ENCODE measurements at places on chromosomes 2 and 18. TPM values are rescaled to one million over a fixed set of nuclear protein-coding genes. Genes with fewer than 3 reads are reported as not detected.
A peak's percentile ranks its signal among the peaks of the same experiment; 100 is the strongest.

C2orf92 gene
- total RNA-seq, result 2.1 TPM

SLC5A7 gene
- total RNA-seq, result not detected

POMC gene
- 6.0 TPM for total RNA-seq

FOXD4L1 gene
- 0.20 TPM for total RNA-seq

ZNF892 gene
- 3.7 TPM for total RNA-seq

DHRS9 gene
- 1.1 TPM for total RNA-seq

SPDYA gene
- total RNA-seq, result 1.2 TPM

SLC23A3 gene
- 1.4 TPM for total RNA-seq

TSPYL6 gene
- not detected for total RNA-seq

- no peaks in the 10 kb centered on the region for H3K4me1 ChIP-seq
- no peak for DNase-seq
- H3K27me3 ChIP-seq, result no peaks in the 10 kb centered on the region
- H3K27ac ChIP-seq, result no peak overlapping the region
- no peak overlapping the region for H3K4me3 ChIP-seq
- no peaks in the 10 kb centered on the region for H3K36me3 ChIP-seq
These were observed 50.6 kb upstream of the ZEB2 start for GRCh38 chr2:144570566-144570965.

- H3K36me3 ChIP-seq, result no peaks in the 10 kb centered on the region
- no peak overlapping the region for H3K27ac ChIP-seq
- H3K4me3 ChIP-seq, result no peak overlapping the region
- peaks cover 3% of the 10 kb centered on the region for H3K27me3 ChIP-seq
- H3K4me1 ChIP-seq, result no peaks in the 10 kb centered on the region
These were observed 24.0 kb downstream of the GPR55 start for GRCh38 chr2:230901006-230901405.

DNA sequence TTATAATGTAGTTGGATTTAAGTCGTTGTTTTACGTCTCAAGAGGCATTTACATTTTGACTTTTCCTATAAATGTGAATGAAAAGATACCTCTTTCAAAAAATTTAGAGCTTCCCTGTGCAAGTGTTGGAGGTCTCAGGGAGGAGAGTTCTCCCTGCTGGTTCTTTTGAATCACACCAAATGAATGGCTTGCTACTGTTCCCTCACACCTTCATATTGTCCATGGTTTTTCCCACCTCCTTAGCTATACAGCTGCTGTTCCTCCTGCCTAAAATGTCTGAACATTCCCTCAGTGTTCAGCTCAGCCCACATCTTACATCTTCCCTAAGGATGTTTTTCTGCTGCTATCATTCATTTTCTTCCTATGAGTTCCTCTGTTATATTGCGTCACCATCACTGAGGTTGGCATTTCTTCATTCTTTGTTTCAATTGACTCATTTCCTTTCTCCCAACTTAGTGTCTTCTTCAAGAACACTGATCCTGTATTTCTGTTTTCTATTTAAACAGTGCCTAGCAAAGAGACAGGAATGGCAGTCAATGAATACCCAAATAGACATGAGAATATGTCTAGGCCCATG lies 46.0 kb downstream of the COX7A2L start:
- no peak overlapping the region for H3K4me3 ChIP-seq
- no peak for DNase-seq
- no peaks in the 10 kb centered on the region for H3K4me1 ChIP-seq
- H3K27ac ChIP-seq, result no peak overlapping the region

- H3K4me1 ChIP-seq, result no peaks in the 10 kb centered on the region
- no peak overlapping the region for H3K4me3 ChIP-seq
- no peaks in the 10 kb centered on the region for H3K36me3 ChIP-seq
- DNase-seq, result no peak
- no peak overlapping the region for H3K27ac ChIP-seq
These were observed 7.6 kb downstream of the CYBRD1 start for GRCh38 chr2:171529914-171530313.

- no peak overlapping the region for H3K27ac ChIP-seq
- H3K36me3 ChIP-seq, result no peaks in the 10 kb centered on the region
- no peaks in the 10 kb centered on the region for H3K4me1 ChIP-seq
These were observed 97.0 kb upstream of the RAB6C start for GRCh38 chr2:129882476-129882875.

- H3K4me3 ChIP-seq, result no peak overlapping the region
- H3K4me1 ChIP-seq, result peaks cover 32% of the 10 kb centered on the region
- peak overlapping the region; percentile 82 for H3K27ac ChIP-seq
- no peaks in the 10 kb centered on the region for H3K36me3 ChIP-seq
These were observed 271.0 kb downstream of the TGIF1 start for GRCh38 chr18:3720818-3721545.

GRCh38 chr18:9287036-9287435 lies 47.5 kb upstream of the TWSG1 start:
- H3K4me3 ChIP-seq, result no peak overlapping the region
- H3K4me1 ChIP-seq, result no peaks in the 10 kb centered on the region
- H3K27ac ChIP-seq, result no peak overlapping the region
- no peaks in the 10 kb centered on the region for H3K36me3 ChIP-seq

DNA sequence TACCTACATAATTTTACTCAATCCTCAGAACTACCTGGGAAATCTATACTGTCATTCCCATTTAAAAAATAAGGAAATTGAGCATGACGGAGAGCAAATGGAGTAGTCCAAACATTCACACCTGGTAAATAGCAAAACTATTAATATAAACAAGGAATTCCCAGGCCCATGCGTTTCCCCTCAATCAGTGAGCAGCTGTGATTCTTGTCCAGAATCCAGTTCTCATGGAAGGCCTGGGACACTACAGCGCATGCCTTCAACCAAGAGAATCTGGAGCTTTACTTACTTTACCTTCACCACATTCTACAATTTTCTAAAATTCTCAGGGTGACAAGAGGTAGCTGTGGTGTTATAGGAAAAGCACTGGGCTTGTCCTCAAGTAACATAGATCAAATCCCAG lies 259.0 kb downstream of the LRATD1 start:
- no peak for DNase-seq
- H3K27me3 ChIP-seq, result no peaks in the 10 kb centered on the region
- no peaks in the 10 kb centered on the region for H3K4me1 ChIP-seq
- H3K4me3 ChIP-seq, result no peak overlapping the region

- no peaks in the 10 kb centered on the region for H3K27me3 ChIP-seq
- no peak for DNase-seq
- no peak overlapping the region for H3K4me3 ChIP-seq
- no peak overlapping the region for H3K27ac ChIP-seq
- H3K4me1 ChIP-seq, result peaks cover 18% of the 10 kb centered on the region
These were observed 133.4 kb downstream of the ATAD2B start for GRCh38 chr2:23793476-23793875.

- no peak for DNase-seq
- no peak overlapping the region for H3K27ac ChIP-seq
- no peaks in the 10 kb centered on the region for H3K4me1 ChIP-seq
- H3K27me3 ChIP-seq, result no peaks in the 10 kb centered on the region
- H3K36me3 ChIP-seq, result no peaks in the 10 kb centered on the region
These were observed 18.7 kb upstream of the DUSP2 start for GRCh38 chr2:96163768-96164429.

DNA sequence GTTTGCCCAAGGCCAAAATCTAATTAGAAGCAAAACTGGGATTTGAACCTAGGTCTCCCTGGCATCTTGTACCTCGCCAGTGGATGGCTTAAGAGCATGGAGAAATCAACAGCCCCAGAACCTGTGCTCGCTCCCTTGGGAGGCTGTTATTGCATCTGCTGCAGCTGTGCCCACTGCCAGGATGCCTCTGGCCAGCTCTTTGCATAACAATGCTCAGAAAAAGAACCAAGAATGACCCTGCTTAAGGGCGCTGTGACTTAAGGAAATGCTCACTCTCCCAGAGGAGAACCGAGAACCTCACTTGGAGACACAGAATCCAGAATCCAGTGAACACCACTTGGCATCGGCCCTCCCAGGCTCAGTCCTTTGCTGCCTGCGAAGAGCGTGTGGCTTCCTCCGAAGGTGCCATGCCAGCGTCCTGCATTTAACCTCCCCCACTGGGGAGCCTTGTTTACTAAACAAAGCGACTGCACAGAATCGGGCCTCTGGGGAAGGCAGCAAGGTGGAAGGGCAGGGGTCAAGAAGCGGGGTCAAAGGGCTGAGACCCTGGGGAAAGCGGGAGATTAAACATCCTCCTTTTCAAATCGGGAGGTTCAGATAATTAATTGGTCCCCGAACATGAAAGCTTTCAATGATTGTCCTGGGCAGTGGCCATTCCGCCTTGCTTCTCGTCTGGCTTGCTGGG lies 71.0 kb upstream of the BOD1L2 start:
- no peaks in the 10 kb centered on the region for H3K36me3 ChIP-seq
- no peak overlapping the region for H3K27ac ChIP-seq
- DNase-seq, result no peak
- peaks cover 9% of the 10 kb centered on the region for H3K27me3 ChIP-seq

DNA sequence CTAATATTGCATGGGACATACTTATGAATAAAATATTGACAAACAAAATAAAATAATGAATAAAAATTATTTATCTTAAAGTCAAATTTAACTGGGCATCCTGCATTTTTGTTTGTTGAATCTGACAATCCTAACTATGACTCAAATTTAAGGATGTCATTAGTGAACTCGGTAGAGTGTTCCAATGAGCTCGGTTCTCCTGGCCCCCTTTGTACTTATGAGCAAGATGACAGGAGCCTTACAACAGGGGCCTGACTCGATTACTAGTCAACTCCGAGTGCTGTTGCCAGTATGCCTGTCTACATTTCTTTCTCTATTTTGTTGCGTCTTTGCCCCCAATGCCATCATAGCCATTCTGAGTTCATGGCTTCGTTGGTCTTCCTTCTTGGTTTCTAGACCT lies 40.3 kb downstream of the HRH4 start:
- H3K4me3 ChIP-seq, result no peak overlapping the region
- H3K27me3 ChIP-seq, result no peaks in the 10 kb centered on the region
- H3K27ac ChIP-seq, result no peak overlapping the region

GRCh38 chr18:3848316-3848715 lies 398.3 kb downstream of the TGIF1 start:
- no peak overlapping the region for H3K27ac ChIP-seq
- no peak for DNase-seq
- H3K4me3 ChIP-seq, result no peak overlapping the region
- no peaks in the 10 kb centered on the region for H3K36me3 ChIP-seq

- peak overlapping the region; percentile 17 for H3K27ac ChIP-seq
- no peak for DNase-seq
- H3K4me3 ChIP-seq, result no peak overlapping the region
These were observed 171.1 kb upstream of the RBMS1 start for GRCh38 chr2:160664603-160665140.

- no peak for DNase-seq
- peaks cover 22% of the 10 kb centered on the region for H3K4me1 ChIP-seq
- H3K27ac ChIP-seq, result no peak overlapping the region
These were observed 3.0 kb upstream of the CD8A start for GRCh38 chr2:86793752-86794151.

- no peak overlapping the region for H3K4me3 ChIP-seq
- H3K27ac ChIP-seq, result no peak overlapping the region
- no peaks in the 10 kb centered on the region for H3K4me1 ChIP-seq
- no peak for DNase-seq
- no peaks in the 10 kb centered on the region for H3K36me3 ChIP-seq
These were observed 282.9 kb upstream of the PKDCC start for GRCh38 chr2:41764919-41765318.

DNA sequence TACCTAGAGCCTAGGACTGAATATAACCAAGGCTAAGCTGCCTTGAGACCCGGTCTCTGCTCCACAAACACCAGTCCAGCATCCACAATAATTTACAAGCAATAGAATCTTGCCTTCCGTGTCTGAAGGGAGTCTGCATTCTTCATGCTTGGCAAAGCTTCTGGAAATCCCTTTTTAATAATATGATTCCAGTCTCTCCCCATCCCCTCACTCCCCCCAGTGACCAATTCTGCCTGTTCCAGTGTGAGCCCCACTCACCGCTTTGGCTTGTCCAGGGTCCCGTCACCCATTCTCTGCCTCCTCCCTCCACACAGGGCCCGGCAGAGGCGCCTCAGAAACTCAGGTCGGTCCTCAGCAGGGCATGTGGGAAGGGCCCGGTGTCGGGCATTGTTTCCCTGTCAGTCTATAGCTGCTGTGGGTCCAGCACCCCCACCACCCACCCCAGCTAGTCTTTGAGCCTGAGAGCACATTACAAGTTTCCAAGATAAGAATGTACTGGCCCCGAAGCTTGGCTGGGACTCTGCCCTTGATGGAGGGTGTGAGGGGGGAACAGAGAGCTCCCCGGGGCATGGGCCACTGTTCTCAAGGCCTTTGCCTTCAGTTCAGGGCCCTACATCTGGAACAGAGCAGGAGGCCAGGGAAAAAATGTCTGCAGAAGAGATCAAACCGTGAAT lies 129.7 kb upstream of the MYCN start:
- no peaks in the 10 kb centered on the region for H3K36me3 ChIP-seq
- no peak overlapping the region for H3K4me3 ChIP-seq
- no peak for DNase-seq
- H3K27ac ChIP-seq, result no peak overlapping the region
- peaks cover 11% of the 10 kb centered on the region for H3K4me1 ChIP-seq
- no peaks in the 10 kb centered on the region for H3K27me3 ChIP-seq

DNA sequence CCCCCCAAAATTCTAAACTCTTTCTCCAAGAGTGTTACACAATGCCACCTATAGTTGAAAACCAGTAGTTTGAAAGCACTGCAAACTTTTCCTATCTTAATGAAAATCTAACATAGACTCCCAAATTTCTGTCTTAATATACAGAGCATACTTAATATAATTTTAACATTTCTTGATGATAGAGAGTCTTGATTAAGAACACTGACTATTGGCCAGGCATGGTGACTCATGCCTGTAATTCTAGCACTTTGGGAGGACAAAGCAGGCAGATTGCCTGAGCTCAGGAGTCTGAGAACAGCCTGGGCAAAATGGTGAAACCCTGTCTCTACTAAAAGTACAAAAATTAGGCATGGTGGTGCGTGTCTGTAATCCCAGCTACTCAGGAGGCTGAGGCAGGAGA lies 34.2 kb downstream of the ASXL2 start:
- H3K27ac ChIP-seq, result no peak overlapping the region
- no peak overlapping the region for H3K4me3 ChIP-seq
- H3K4me1 ChIP-seq, result no peaks in the 10 kb centered on the region
- no peak for DNase-seq

- DNase-seq, result no peak
- no peak overlapping the region for H3K4me3 ChIP-seq
- H3K4me1 ChIP-seq, result no peaks in the 10 kb centered on the region
- H3K27ac ChIP-seq, result no peak overlapping the region
These were observed 161.6 kb downstream of the CTIF start for GRCh38 chr18:48700446-48700845.

DNA sequence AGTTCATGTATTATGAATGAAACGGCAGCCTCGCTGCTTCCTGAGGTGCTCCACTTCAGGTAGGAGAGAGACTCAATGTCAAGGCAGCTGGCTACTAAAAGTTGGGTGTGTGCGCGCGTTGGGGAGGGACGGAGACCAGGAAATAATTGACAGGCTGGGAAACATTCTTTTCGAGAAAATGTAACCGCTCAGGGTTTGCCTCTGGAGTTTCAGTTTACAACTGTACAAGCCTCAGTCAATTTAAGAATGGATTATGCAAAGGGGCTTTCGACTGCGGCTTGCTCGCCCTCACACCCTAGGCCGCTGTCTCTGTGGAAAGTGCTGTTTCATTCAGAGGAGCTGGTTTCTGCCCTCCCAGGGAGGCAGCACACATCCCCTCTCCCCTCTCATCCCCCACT lies 4.4 kb upstream of the SPRED2 start:
- peak overlapping the region; percentile 21 for H3K4me3 ChIP-seq
- H3K27me3 ChIP-seq, result no peaks in the 10 kb centered on the region
- DNase-seq, result no peak
- peaks cover 5% of the 10 kb centered on the region for H3K4me1 ChIP-seq
- peak overlapping the region; percentile 93 for H3K27ac ChIP-seq

- no peak for DNase-seq
- no peaks in the 10 kb centered on the region for H3K36me3 ChIP-seq
- H3K4me3 ChIP-seq, result no peak overlapping the region
- H3K27me3 ChIP-seq, result no peaks in the 10 kb centered on the region
- H3K4me1 ChIP-seq, result no peaks in the 10 kb centered on the region
These were observed 398.0 kb downstream of the TXNL1 start for GRCh38 chr18:56240405-56240804.
